Cerebellar nuclear complex (tissue), 1 donor: ENCODE measurements at places on chromosomes 16 and 17.

- no peak for DNase-seq
These were observed 467.0 kb upstream of the C16orf82 start for GRCh38 chr16:26599785-26600104.

GRCh38 chr17:14446825-14447224 lies 145.9 kb downstream of the HS3ST3B1 start:
- no peak for DNase-seq

GRCh38 chr17:18910881-18911280 lies 41.1 kb upstream of the SLC5A10 start:
- no peak for DNase-seq

GRCh38 chr16:81675662-81676061 lies 103.4 kb upstream of the PLCG2 start:
- DNase-seq: no peak

GRCh38 chr17:73307130-73307529 lies 4.7 kb downstream of the CDC42EP4 start:
- DNase-seq: no peak

DNA sequence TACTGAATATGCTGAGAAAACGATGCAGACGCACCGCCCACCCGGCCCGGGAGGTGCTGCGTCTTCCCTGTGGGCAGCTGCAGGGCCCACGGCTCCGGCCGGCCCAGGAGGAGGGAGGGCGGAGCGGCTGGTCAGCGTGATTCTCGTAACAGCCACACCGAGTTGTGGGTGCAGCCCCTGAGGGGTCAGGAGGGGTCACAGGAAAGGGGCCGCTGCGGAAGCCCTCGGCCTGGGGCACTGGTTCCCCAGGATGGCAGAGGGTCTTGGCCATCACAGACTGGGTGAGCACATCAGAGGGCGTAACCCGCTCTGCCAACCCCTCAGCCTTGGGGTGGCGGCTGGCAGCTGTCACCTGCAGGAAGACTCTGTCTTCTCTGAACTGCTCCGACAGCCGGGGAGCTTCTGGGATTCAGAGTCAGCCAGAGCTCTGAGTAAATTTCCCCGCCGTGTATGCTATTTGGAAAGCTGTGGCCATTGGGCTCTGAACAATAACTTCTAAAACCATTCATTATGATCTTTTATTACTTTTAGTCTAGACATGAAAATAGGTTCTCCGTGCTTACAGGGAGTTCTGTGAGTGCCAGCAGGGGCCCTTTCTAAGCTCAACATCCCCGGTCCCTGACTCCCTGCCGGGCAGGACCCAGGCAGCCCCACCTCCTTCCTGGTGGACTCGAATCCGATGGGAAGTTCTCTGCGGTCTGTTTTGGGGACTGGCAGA lies 87.4 kb upstream of the CHMP6 start:
- no peak for DNase-seq

- DNase-seq: no peak
These were observed 11.4 kb downstream of the UNK start for GRCh38 chr17:75795820-75796607.

GRCh38 chr16:56269811-56270684 lies 78.8 kb downstream of the GNAO1 start:
- DNase-seq: peak; percentile 81

DNA sequence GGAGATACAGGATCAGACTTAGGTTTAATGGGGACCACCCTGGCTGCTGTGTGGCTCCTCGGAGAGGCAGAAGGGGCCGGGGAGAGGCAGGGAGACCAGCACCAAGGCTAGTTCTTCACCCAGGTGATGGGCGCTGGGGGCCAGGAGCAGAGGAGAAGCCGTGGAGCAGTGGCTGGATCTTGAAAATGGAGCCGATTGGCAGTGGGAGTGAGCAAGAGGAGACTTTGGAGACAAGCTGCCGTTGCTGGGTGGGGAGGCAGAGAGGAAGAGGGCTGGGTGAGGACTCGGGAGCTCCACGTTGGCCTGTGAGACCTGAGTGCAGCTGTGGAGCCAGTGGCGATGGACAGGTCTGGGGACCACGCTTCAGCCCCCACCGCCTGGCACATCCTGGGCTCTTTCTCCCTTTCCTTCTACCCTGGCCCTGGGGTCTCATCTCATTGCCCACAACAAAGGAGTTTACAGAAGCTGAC lies 9.0 kb downstream of the RAB11FIP4 start:
- DNase-seq: no peak

- no peak for DNase-seq
These were observed 572.1 kb upstream of the SALL1 start for GRCh38 chr16:51723036-51723724.

DNA sequence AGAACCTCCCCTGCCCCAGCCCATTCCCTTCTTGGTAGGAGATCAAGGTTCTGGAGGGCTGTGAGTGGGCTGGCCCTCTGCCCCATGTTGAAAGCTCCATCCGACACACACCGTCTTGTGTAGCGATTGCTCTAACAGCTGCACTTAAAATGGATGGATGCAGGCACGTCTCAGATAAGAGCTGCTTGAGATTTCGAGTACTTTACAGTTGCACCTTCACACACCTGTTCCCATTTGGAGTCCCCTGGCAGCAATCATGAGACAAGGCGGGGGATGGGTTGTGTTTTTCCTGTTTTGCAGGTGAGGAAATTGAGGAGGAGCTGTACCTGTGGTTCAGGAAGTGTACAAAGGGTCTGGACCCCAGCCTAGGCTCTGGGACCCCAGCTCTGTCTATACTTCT lies 25.6 kb upstream of the TAC4 start:
- no peak for DNase-seq

DNA sequence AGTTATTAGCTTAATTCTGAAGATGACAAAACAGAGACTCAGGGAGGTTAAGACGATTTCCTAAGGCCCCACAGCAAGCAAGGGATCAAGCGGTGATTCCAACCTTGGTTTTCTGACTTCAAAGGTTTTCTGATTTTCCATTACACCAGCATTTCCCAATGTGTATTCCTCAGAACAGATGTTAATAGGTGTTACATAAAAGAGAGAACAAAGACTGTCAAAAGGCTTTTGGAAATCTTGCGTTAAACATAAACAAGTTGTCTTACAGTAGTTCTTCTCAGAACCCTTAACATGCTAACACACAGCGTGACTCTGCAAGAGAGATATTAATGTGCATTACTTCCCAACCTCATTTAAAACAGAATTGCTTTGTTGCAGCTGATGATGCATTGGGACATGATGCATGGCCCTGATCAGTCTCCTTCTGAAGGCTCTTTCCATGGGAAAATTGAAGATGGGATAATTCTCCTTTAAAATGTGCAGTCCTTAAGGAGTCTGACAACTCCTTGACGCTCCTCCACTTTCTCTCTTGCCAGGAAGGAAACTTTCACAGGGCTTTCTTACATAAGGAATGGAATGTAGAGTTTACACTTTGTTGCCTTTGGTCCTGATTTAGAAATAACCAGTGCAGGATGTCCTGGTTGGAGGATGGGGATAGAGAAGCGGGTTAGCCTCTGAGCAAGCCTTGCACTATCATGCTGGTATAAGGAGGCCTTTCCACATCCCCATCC lies 21.5 kb upstream of the MMD start:
- DNase-seq: no peak

- no peak for DNase-seq
These were observed at the start of gene PRSS27 for GRCh38 chr16:2720064-2720457. Gene PRSS27 (minus strand): TSS chr16:2720224. CDS start chr16:2720160, 64 bp downstream.

DNA sequence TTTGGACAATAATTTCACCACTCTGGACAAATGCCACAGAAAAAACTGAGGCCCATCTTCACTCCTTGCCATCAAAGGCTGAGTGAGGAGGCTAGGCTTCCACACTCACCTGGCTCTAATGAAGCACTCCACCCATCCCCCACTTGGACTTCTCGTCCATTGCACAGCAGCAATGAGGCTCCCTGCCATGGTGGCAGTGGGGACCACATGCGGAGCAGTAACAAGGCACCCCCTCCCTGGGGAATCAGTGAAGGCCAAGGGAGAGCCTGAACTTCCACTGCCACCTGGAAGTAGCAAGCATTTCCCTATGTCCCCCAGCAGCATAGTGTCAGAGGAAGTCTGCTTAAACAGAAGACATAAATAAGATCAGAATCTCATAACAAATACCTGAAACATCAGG lies 2.0 kb upstream of the GOSR1 start:
- no peak for DNase-seq

DNA sequence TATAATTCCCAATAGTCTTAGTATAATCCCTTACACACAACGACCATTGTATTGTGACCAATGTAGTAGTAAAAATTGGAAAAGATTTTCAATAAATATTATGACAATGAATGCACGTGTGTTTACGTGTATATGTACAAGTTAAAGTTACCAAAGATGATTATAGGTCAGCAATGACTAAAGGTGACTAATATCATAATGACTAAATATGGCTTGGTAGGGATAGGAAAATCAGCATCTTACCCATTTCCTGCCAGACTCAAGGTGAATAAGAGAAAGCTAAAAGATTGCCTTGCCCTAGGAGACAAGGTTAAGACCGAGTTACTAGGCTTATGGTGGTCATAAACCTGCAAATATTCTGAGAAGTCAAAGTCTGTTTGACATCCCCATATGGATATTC lies 34.4 kb downstream of the CPD start:
- DNase-seq: no peak

DNA sequence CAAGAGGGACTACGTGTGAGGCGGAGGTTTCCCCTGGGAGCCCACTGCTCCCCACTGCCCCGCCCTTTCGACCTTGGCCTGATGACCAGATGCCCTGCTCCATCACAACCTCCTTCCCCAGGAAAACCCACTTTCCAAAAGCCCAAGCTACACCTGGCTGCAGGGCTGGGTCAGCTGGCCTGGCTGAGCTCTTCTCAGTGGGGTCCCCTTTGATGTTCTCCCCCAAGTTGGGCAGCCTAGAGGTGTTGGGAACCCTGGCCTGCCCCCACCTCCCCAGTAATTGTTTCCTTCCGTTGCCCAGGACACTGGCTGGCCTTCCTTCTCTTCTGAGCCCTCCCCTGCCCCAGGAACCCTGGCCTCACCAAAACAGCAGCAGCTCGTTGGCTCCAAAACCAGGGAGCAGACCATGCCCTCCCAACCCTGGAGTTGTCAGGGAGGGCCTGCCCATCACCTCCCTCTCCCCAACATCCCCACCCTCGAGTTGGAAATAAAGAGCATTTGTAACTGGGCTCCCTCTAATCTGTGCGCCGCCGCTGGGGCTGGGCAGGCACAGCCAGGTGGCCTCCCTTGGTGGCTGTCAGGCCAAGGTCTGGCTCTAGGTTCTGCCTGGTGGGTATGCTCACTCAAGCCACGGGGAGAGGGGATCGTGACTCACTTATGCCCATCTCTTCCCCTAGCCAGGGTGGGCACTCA lies 1.4 kb downstream of the CLDN9 start:
- no peak for DNase-seq

DNA sequence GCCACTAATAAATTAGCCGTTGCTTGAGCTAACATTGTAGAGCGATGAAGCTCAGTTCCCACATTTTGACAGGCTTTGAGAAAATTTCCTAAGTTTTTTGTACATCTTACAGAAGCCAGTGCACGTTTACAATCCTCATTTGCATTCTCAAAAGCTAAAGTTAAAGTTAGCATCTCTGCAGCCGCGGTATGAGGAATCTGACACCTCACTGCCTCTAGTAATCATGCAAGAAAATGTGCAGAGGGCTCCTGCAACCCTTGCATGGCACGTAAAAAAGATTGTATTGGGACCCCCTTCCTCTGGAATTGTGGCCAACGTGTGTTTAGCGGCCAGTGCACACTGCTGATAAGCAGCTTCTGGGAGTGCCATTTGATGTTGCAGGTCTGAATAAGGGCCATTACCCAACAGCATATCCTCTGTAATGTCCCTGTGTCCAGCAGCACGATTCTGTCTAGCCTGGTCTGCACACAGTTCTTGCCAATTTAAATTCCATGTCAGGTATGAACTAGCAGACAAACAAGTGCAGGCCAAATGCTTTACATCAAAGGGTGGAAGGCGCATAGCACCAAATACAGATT lies 12.4 kb upstream of the ZNF689 start:
- DNase-seq: no peak

GRCh38 chr17:16917671-16918394 lies 54.1 kb downstream of the TNFRSF13B start:
- no peak for DNase-seq

DNA sequence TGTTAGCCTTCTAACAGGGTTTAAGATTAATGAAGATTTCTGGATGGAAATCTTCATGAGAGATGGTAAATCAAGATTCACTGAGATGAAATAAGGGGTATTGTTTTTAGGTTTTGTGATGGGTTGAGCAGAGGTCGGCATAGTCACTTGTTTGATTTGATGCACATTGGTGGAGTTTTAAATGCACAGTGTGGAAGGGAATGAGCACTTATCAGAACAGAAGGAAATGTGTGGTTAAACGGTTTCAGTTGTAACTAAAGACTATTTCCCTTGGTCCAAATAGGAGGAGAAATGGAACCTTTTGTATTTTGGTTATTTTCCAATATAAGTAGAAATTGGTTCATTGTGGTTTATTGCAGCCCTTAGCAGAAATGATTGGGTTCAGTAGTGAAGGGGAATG lies 34.1 kb downstream of the CBFB start:
- DNase-seq: no peak

GRCh38 chr17:28759256-28759865 lies 15.6 kb downstream of the TRAF4 start:
- no peak for DNase-seq

DNA sequence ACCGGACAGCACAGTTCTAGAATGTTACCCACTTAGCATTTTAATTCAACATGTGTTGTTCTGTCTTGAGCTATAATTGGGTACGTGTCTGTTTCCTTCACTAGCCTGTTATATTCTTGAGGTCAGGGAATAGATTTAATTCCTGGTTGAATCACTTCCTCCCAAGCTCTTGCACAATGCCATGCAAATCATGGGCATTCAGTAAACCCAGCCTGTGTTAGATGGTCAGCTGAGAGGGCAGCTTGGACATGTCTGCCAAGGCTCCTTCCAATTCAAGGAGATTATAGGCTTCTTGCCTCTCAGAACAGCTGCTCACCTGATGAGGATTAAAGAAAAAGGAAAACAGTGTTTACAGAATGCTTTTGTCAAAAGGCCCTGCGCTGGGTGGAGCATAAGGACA lies 12.6 kb downstream of the C1QTNF1 start:
- DNase-seq: no peak

DNA sequence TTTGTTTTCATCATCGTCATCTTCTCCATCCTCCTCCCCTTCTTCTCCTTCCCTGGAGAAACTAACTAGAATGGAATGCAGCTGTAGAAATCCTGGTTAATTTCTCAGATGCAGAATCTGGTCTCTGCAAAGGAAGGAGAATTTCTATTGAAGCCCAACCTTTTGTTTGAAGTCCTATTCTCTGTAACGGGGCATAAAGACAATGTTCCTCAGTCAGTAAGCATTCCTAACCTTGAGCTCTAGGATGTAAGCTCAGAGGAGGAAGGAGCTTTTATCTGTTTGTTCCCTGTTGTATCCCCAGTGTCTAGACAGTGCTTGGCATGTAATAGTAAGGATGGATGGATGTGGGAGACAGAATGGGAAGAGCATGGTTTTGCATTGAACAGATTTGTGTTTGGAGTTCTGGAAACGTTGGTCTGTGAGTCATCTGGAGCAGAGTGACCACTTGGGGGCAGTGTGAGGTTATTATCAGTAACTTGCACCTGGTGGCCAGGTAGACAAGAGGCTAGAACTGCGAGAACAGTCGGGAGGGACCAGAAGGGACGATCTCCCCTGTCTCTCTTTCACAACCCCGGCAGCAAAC lies 363.7 kb downstream of the SNX29 start:
- DNase-seq: no peak
